HepG2 (cell line): ENCODE measurements at places on chromosomes 1 and 21. TPM values are rescaled to one million over a fixed set of nuclear protein-coding genes. Genes with fewer than 3 reads are reported as not detected.

HMCN1 gene
- polyA plus RNA-seq, result 0.03 and 0.10 TPM in 2 replicates

ERMAP gene
- 2.2 and 2.4 TPM in 2 replicates for polyA plus RNA-seq

ERI3 gene
- 35.6 and 38.8 TPM in 2 replicates for polyA plus RNA-seq

GPR161 gene
- 0.13 TPM in 2 replicates for polyA plus RNA-seq

FAM3B gene
- polyA plus RNA-seq, result 43.6 and 46.5 TPM in 2 replicates

BEST4 gene
- polyA plus RNA-seq, result 0.71 and 0.77 TPM in 2 replicates

CDC42SE1 gene
- polyA plus RNA-seq, result 17.9 and 20.5 TPM in 2 replicates

TTC22 gene
- not detected in 2 replicates for polyA plus RNA-seq

DDX20 gene
- polyA plus RNA-seq, result 3.2 and 4.0 TPM in 2 replicates

OLFML2B gene
- polyA plus RNA-seq, result not detected in 2 replicates

TMEM200B gene
- 1.1 and 1.4 TPM in 2 replicates for polyA plus RNA-seq

OLIG2 gene
- polyA plus RNA-seq, result not detected in 2 replicates

FAM110D gene
- not detected in 2 replicates for polyA plus RNA-seq

TTC4 gene
- 12.4 and 13.1 TPM in 2 replicates for polyA plus RNA-seq

- no peak for DNase-seq
Observed at GRCh38 chr1:239537795-239538194, 151.4 kb downstream of the CHRM3 start.

GRCh38 chr1:47460456-47460855 is 22.6 kb downstream of the FOXD2 start:
- DNase-seq, result no peak

- peak; percentile 49 for DNase-seq
Observed at GRCh38 chr1:225651872-225652728, 823 bp downstream of the ENAH start.

- no peak for DNase-seq
Observed at GRCh38 chr1:156767879-156768604, 707 bp downstream of the PRCC start.

DNA sequence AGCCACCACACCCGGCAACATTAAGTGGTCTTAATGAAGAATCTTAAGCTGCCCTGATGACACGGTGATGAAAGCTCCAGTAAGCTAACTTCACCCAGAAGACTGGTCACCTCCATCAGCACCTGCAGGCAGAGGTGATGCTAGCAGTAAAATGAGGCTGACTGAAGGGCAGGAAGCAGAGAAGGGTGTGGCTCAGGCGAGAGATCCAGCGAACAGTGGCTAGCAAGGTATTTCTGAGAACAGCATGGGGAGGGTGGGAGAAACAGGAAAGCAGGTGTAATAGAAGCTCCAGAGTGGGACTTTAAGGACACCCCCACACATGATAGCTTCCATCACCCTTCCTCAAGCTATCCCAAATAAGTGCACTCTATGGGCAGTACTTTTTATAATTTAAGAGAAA is 15.9 kb upstream of the DISP1 start:
- no peak for DNase-seq

GRCh38 chr1:185170291-185170848 is 13.4 kb downstream of the SWT1 start:
- DNase-seq, result peak; percentile 64

DNA sequence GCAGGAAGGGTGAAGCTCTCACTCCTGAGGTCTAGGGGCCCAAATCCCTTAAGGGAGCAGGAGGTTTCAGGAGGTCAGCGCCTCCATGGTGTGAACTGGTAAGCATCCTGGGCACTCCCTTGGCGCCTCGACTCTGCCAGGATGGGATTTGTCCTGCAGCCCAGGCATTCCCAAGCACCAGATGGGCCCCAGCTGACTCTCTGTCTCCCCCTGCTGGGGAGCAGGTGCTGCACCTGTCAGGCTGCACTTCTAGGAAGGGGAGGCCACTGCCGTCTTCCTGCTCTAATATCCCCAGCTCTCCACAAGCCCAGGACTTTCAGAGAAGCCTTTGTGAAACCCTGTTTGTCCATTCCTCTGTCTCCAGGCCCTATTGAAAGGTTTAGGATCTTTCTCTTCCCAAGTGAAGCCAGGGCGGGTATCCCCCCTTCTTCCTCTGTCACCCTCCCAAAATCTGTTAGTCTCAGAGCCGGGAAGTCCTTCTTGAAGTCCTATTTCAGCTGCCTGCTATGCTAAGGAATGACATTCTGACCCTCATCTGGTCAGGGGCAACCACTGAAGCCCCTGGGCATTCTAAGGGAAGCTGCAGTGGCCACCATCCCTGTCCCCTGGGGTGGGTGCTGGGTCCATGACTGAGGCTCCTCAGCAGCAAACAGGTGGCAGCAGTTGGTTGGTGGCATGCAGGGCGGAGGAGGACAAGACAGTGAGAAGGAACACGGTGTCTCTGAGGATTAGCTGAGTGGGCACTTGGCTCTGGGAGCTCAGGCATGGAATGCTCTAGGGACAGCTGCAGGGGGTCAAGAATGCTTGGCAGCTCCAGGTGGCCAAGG is 3.2 kb downstream of the MYBPH start:
- DNase-seq, result peak; percentile 37

DNA sequence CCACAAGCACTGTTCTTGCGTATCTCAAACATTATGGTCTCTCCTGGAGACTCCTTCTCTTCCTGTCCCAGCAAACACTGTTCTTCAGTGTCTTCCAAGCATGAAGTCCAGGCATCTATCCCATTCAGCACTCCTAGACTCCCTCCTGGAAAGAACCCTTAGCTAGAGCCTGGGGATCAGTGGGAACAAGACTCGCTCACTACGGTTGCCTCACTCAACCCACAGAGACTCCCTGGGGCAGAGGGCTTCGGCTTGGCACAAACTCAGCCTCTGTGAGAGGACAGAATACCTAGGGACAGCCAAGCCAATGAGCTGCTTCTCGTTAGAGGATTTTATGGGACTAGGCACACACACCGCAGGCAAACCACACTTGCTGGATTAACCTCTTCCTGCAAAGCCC is 86.5 kb upstream of the IPO9 start:
- DNase-seq, result no peak

- no peak for DNase-seq
Observed at GRCh38 chr1:193309936-193310475, 123.6 kb upstream of the B3GALT2 start.

GRCh38 chr1:2184934-2185333 is 9.6 kb downstream of the FAAP20 start:
- no peak for DNase-seq

DNA sequence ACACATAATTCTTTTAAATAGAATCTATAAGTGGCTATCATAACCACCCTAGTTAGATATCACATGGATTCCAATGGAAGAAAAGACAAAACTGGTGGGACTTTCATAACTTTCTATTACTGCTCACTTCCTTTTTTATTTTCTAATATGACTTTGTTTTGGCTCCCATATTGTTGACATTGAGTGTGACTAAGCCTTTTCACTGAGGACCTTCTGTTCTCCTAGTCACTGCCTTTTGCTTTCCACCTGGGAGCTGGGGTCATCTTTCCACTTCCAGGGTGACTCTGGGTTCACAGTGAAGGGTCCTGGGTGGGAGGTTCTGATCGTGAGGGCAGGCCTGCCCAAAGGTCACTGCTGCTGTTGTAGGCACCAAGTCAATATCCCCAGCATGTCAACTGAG is 275.8 kb downstream of the TGFB2 start:
- DNase-seq, result peak; percentile 8

- DNase-seq, result no peak
Observed at GRCh38 chr1:207754974-207755700, 3.3 kb downstream of the CD46 start.

- DNase-seq, result no peak
Observed at GRCh38 chr1:177905686-177906085, 64.2 kb downstream of the SEC16B start.

- peak; percentile 57 for DNase-seq
Observed at GRCh38 chr1:16727190-16728111, 12.9 kb upstream of the RNU1-4 start.

DNA sequence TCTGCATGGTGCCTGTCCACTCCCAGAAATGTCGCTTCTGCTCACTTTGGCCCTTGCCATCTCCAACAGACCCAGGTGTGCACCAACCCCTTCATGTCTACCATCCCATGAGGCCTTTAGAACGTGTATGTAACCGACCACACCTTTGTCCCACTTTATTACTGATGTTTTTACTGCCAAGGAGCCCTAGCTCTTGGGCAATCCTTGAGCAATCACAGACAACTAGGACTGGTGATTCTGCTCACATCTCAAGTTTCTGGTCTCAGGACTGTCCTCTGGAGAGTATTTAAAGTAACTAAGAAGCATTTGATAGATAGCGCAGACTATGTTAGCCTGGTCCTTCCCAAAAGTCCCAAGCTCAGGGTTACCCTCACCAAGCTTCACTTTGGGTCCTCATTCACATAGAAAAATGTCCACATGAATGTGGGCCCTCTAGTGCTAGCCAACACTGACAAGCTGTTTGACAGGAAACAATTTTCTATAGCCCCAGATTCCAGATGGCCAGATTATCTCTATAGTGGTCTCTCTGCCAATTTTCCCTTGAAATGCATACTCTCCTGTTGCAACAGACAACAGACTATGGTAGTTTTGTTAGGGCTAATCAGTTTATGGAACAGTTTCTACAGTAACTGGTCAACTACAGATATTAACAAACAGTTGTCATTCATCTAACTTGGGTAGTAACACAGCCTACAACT is 6.9 kb upstream of the TMEM81 start:
- DNase-seq, result no peak

- no peak for DNase-seq
Observed at GRCh38 chr1:67683766-67684525, 1.1 kb upstream of the GADD45A start.

DNA sequence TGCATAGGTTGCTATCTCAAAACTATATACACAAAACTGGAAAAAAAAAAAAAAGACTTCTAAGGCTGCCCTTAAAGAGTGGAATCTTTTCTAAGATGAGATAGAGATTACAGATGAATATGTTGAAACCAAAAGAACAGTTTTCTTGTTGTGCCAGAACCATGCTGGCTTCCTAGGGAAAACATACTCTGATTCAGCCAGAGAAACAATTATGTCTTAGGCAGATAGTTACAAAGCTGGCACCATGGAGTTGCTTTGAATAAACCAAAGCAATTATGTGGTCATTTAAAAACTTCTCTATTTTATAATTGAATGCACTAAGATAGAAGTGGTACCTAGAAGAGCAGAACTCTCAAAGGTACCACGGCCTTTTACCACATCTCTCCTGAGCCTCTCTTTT is 341.3 kb downstream of the PDE4B start:
- DNase-seq, result no peak

DNA sequence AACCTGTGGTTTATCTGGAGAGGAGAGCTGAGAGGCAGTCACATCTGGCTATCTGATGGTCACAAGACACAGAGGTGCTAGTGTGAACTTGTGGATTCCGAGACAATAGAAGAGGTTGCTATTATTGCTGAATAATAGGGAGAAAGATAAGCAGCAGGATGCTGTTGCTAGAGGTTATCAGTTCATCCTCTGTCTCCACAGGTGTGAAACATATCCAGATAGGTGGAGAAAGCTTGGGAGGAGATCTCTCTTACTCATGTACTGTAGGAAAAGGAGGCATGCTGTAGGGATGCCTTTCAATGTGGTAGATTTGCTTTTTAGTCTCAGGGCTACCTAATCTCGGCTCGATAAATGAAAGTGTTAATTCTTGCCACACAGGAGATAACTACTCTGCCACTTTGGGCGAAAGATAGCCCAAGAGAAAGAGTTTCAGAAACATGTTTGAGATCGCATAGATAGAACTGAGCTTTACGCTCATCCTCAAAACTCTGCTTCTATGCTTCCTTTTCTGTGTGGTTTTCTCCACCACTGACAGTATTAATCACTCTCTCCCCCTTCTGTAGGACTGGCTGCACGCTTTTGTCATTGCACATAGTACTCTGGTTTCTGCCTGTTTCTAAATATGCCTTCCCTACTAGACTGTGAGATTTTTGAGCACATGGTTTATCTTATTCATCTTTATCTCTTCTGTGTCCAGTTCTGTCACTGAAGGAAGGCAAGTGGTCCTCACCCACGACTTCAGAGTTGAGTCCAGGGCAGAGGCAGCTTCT is 36.7 kb upstream of the PLXNA2 start:
- no peak for DNase-seq

DNA sequence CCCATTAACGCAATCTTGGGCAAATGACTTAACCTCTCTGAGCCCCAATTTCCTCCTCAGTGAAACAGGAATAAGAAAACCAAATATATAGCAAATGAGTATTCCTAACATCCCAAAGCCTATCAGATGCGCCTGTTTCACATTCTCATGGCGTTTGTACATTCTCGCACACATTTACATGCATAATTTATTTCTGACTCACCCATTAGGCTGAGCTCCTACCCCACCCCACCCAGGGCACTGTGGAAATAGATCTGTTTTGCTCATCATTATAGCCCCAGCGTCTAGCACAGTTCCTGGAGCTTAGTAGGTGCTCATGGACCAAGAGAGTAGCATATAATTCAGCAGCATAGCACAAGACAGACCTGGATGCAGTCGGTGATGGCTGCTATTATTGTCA is 146.1 kb upstream of the VANGL1 start:
- DNase-seq, result no peak

- no peak for DNase-seq
Observed at GRCh38 chr1:42311138-42311537, 23.9 kb downstream of the FOXJ3 start.

- no peak for DNase-seq
Observed at GRCh38 chr1:201894343-201895119, 5.8 kb downstream of the SHISA4 start.

GRCh38 chr1:206786212-206786886 is 14.1 kb upstream of the IL10 start:
- no peak for DNase-seq

DNA sequence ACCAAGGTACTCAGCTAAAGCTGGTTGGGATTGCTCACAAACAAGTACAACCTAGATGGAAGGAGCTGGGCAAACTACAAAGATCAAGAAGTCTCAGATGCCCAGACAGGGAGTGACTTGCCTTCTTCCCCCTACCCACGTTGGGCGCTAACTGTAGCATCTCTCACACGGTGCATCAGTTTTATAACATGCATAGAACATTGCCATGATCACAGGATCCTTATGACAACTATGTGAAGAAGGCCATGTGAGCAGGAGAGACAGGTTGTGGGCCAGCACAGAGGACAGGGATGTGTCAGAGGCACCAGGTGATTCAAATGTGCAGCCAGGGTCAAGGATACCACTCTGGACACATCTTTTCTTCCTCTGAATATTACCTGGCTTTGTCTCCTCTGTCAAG is 28.3 kb upstream of the CYP4B1 start:
- DNase-seq, result no peak
